CD8-positive, alpha-beta T cell (primary cell): ENCODE measurements at places on chromosomes 16 and 17. TPM values are rescaled to one million over a fixed set of nuclear protein-coding genes. Genes with fewer than 3 reads are reported as not detected.

ARL5C gene
- not detected for total RNA-seq

MYO19 gene
- 55.9 TPM for total RNA-seq

PPM1E gene
- not detected for total RNA-seq

RNF43 gene
- 1.0 TPM for total RNA-seq

HASPIN gene
- total RNA-seq = 0.58 TPM

GJC1 gene
- total RNA-seq = not detected

AMFR gene
- 76.4 TPM for total RNA-seq

HGS gene
- 126 TPM for total RNA-seq

TERB1 gene
- total RNA-seq = not detected

PERCC1 gene
- total RNA-seq = 1.2 TPM

MEFV gene
- total RNA-seq = 0.30 TPM

CCL3 gene
- total RNA-seq = 8.1 TPM

KRTAP4-6 gene
- total RNA-seq = not detected

RSPRY1 gene
- total RNA-seq = 22.4 TPM

HOXB13 gene
- total RNA-seq = not detected

TRIM47 gene
- 1.6 TPM for total RNA-seq

TEX19 gene
- total RNA-seq = not detected

SCGB1C2 gene
- total RNA-seq = not detected

MCRIP2 gene
- 19.2 TPM for total RNA-seq

CCP110 gene
- total RNA-seq = 14.1 TPM

TLCD1 gene
- 1.1 TPM for total RNA-seq

ICAM2 gene
- 38.0 TPM for total RNA-seq

KRT13 gene
- not detected for total RNA-seq

MT3 gene
- 1.8 TPM for total RNA-seq

CCL4 gene
- total RNA-seq = 24.6 TPM

EVI2A gene
- total RNA-seq = 43.3 TPM

MED13 gene
- 85.3 TPM for total RNA-seq

TRIM25 gene
- total RNA-seq = 30.8 TPM

TMIGD1 gene
- total RNA-seq = not detected

CMTM2 gene
- not detected for total RNA-seq

C16orf95 gene
- 0.76 TPM for total RNA-seq

SLC5A2 gene
- 2.4 TPM for total RNA-seq

EEF2KMT gene
- total RNA-seq = 2.4 TPM

PRMT7 gene
- total RNA-seq = 53.8 TPM

MRM1 gene
- total RNA-seq = 1.4 TPM

CNTD1 gene
- not detected for total RNA-seq

THUMPD1 gene
- total RNA-seq = 105 TPM

CCDC200 gene
- not detected for total RNA-seq

KAT8 gene
- total RNA-seq = 105 TPM

ITFG1 gene
- 16.8 TPM for total RNA-seq

ARHGAP44 gene
- total RNA-seq = not detected

NOXO1 gene
- total RNA-seq = 0.83 TPM

TMEM100 gene
- total RNA-seq = not detected

PALB2 gene
- 5.3 TPM for total RNA-seq

ABCA9 gene
- not detected for total RNA-seq

BAIAP3 gene
- total RNA-seq = 18.3 TPM

CETP gene
- total RNA-seq = 0.19 TPM

TP53TG3D gene
- not detected for total RNA-seq

TP53TG3B gene
- not detected for total RNA-seq

SBK1 gene
- total RNA-seq = 17.1 TPM

SLC16A6 gene
- 10.7 TPM for total RNA-seq

IFI35 gene
- total RNA-seq = 24.3 TPM

COQ7 gene
- 11.7 TPM for total RNA-seq

KCNG4 gene
- total RNA-seq = not detected

MTSS2 gene
- 27.9 TPM for total RNA-seq

IL34 gene
- 0.84 TPM for total RNA-seq

P2RX1 gene
- 0.67 TPM for total RNA-seq
